ENCODE measurements at places on chromosomes 6 and 20.
A peak's percentile ranks its signal among the peaks of the same experiment; 100 is the strongest.

GRCh38 chr6:7769702-7770101 is 43.8 kb downstream of the BMP6 start:
- no peak for DNase-seq

GRCh38 chr6:170080828-170081371 is 210.0 kb downstream of the DLL1 start:
- DNase-seq: no peak

DNA sequence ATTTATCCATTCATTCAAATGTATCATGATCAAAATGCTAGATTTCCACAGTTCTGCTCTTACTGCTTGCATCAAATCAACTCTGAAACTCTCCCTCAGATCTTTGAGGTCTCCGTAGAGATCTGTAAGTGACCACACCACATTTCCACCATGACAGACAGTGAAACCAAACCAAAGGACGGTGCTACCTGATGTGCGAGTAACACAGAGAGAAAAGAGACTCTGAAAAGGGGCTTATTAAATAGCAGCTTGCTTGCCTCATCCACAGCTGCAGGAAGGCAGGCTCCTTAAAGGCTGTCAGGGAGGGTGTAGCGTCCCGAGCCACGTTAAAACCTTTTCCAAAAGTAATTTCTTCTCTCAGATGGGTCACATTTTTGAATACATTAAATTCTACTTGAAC is 335.8 kb downstream of the PACRG start:
- no peak for DNase-seq

- DNase-seq: no peak
These were observed 467.6 kb upstream of the HS3ST5 start for GRCh38 chr6:114810468-114810867.

DNA sequence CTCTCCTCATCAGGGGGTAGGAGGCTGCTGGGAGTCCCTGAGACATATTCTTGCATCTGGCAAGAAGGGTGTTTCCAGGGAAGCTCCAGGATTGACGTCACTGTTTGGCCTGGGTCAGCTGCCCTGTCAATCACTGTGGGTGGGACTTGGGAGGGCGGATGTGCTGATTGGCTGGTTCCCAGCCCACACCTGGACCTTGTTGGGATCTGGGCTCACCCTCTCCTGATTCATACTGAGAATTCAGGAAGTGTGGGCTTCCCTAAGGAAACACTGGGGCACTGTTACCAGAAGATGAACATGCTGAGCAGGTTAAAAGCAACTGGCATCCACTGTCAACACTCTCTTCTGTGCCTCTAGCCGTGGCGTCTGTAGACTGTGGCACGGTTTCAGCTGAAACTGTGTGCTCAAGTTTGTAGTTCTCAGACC is 36.5 kb downstream of the CDH26 start:
- DNase-seq: no peak

DNA sequence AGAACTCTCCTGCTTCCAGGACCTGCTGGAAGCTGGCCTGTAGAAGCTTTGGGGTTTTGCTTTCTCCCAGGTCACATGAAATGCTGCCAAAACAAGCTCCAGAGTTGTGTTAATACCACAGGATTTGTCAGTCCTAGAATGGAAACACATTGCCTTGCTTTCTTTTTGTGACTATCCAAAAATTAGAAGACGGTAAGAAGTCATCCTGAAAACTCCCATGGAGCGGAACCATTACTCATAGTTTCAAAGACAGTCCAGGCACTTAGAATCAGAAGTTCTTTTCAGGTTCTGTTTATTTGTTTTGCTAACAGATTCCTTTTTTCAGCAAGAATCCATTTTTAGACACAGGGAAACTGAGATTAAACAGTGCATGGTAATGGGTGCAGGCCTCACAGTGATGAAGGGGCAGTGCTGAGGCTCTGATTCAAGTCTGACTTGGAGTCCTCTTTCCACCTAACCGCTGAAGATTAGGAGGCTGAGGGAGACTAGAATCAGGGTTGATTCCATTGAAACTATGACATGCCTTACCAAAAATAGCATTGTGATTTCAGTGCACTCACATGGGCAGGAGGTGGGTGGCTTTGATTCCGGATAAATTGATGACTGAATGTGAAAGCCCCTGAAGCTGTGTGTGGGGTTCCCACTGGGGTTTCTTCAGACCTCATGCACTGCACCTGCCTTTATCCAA is 72.2 kb upstream of the NAA20 start:
- DNase-seq: peak; percentile 47

DNA sequence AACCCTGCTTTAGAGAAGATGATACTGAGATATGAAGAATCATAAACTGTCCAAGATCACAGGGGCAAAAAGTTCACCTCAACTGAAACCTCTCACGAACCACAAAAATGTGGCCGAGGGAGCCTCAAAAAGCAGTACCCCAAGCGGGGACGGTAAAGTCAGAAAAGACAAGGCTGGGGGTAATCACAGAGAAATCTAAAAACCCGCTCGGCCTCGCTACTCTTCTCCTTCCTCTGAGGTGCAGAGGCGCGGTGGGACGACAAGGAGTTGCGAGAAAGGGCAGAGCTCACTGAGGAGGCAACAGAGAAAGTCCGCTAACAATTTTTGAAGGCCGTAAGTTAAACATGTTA is 356 bp upstream of the IRAK1BP1 start:
- DNase-seq: no peak

DNA sequence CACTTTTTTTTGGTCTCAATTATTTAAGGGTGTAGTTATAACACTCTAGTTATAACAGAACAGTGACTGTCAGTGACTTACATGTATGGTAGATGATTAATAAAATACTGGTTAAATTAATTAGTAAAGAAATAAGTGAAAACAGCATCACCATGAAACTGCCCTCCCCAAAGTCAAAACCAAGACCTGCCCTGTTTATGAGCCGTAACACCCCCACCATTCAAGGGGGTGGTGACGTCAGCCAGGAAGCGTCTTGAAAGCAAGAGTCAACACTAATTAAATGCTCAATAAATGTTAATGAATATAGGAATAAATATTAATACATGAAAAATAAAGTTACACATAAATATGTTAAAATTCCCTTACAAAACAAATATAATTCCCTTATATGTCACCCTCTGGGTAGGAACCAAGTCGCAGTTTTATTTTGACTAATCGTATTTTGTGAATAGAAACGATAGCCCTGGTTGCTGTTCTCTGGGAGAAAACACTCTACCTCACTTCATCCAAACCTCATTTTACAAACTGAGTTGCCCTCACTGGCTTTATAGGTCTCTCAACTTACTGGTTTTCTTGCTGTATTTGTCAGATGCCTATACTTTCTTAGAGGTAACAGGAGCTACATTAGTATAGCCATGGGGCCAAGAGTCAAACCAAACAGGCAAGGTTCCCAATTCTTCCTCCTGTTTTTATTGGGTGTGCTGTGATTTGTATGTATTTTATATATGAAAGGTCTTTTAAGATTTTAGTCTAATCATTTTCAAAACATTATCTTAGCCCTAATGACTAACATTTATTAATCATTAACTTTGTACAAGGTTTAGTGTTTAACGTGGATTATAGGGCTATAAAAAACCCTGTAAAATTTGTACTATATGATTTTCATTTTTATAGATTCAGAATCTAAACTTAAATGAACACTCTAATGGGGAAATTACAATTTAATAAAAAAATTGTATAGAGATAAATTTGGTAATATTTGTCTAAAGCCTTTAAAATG is 227.9 kb upstream of the IRAK1BP1 start:
- DNase-seq: no peak

- DNase-seq: no peak
These were observed 507.9 kb downstream of the CDH26 start for GRCh38 chr20:60465993-60466686.

DNA sequence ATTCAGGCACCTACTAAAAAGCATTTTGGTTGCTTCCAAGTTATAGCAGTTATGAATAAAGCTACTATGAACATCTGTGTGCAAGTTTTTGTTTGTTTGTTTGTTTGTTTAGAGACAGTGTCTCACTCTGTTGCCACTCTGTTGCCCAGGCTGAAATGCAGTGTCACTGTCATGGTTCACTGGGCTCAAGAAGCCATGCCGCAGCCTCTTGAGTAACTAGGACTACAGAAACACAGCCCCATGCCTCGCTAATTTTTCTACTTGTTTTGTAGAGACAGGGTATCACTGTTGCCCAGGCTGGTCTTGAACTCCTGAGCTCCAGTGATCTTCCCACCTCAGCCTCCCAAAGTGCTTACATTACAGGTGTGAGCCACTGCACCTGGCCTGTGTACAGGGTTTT is 795.9 kb downstream of the EPHA7 start:
- DNase-seq: no peak

GRCh38 chr6:35262596-35262995 is 3.1 kb downstream of the ZNF76 start:
- DNase-seq: no peak

GRCh38 chr20:58131551-58132142 is 96.8 kb downstream of the ANKRD60 start:
- DNase-seq: no peak

- no peak for DNase-seq
These were observed 71.3 kb upstream of the EYA4 start for GRCh38 chr6:133169901-133170300.

DNA sequence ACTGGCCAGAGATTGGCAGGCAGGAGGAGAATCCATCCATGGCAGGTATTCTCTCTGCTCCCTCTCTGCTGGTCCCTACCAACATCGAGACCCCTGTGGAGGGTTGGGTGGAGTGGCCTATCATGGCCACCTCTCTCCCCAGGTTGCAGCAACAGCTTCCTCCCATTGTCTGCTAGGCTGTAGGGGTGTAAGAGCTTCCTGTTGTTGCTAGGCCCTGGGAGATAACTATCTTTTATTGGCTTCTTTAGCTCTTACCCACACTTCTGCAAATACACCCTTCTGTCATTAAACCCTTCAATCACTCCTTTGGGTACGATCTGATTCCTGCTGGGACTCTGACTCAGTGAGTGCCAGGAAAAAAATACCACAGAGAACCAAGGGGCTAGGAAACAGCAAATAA is 66.6 kb upstream of the FAM184A start:
- DNase-seq: no peak

DNA sequence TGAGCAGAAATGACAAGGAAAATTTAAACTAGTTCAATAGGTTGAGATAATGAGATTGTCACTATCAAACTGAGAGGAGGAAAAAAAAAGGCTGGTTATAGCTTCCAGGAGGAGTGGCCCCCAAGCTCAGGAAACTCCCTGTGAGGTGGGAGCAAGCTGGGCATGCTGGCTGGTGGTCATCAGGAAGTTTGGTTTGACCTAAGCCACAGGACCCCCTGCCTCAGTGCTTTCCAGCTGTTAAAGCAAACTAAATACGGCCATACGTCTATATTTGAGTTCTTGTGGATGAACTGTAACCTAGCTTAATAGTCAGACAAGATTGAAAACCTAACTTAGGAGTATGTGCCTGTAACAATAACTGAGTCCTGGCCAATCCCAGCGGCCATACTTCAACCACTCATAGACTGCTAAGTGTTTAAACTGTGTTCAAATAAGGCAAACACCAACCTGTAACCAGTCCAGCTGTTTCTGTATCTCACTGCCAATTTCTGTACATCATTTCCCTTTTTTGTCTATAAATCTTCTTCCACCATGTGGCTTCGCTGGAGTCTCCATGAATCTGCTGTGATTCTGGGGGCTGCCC is 24.6 kb upstream of the ZBTB24 start:
- no peak for DNase-seq

GRCh38 chr6:37480951-37481534 is 18.6 kb downstream of the CCDC167 start:
- no peak for DNase-seq

DNA sequence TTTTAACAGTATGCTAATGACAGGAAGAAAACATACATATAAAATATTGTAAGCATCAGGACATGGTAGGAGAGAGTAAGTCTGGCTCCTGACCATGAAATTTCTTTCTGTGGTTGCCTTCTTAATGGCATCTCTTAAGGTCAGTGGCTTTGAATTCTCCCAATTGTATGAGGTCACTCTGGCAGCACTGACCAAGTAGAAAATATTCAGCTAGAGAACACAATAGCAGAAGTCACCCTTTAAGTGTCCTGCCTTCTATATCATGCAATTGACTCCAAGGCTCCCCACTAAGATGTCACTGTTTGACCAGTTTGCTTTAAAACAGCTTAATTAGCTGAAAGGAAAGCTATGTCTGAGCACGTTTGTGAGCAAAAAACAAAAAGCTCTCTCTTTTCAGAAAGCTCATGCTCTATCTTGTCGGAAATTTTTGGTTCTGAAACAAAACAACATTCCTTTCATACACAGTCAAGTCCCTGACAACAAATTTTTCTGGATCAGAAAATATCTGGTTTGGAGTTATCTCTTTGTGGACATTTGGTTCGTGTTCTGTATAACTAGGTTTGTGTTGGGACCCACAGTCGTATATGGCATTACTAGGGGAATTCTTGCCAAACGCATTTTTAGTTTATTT is 120.9 kb upstream of the IFNGR1 start:
- DNase-seq: no peak

- DNase-seq: no peak
These were observed 7.2 kb downstream of the PREX1 start for GRCh38 chr20:48820649-48820973.

DNA sequence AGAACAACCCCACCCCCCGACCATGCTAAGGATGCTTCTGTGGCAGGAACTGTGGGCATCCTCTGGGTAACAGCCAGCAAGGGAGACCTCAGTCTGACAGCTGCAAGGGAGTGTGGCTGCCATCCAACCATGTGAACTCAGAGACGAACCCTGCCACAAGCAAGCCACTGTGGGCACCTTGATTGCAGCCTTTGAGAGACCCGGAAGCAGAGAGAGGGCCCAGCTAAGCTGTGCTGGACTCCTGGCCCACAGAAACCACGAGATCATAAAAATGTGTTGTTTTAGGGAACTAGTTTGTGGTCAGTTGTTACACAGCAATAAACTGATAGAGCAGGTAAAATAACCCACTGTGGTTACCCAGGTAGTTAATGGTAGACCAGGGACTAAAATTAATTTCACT is 414.6 kb downstream of the CDH26 start:
- no peak for DNase-seq

DNA sequence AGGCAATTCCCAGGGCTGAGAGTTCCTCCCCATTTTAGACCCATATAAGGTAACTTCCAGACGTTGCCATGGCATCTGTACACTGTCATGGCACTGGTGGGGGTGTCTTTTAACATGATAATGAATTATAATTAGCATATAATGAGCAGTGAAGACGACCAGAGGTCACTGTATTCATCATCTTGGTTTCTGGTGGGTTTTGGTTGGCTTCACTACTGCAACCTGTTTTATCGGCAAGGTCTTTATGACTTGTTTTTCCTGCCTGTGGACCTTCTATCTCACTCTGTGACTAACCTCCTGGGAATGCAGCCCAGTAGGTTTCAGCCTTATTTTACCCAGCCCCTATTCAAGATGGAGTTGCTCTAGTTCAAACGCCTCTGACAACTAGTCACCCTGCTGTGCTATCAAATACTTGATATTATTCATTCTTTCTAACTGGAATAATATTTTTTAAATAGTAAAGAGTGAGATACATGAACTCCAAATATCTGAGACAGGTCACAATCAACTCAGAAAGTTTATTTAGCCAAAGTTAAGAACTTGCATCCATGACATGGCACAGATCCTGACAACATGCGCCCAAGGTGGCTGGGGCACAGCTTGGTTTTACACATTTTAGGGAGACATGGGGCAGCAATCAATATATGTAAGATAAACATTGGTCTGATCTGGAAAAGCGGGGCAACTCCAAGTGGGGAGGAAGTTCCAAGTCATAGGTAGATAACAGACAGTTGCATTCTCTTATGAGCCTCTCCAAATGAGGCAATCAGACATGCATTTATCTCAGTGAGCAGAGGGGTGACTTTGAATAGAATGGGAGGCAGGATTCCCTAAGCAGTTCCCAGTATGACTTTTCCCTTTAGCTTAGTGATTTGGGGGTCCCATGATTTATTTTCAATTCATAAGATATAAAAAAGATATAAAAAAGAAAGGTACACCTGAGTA is 1.2 kb upstream of the UFL1 start:
- DNase-seq: no peak

GRCh38 chr20:20454850-20455627 is 87.1 kb downstream of the INSM1 start:
- no peak for DNase-seq

Data from activated CD4-positive, alpha-beta T cell treated with anti-CD3 and anti-CD28 coated beads, Interleukin-2, amount 50 U/mL, for 48 hours (primary cell).